ENCODE measurements at places on chromosomes 12 and 14.

- no peak for DNase-seq
Observed at GRCh38 chr14:102323102-102323501, 3.6 kb downstream of the ZNF839 start.

DNA sequence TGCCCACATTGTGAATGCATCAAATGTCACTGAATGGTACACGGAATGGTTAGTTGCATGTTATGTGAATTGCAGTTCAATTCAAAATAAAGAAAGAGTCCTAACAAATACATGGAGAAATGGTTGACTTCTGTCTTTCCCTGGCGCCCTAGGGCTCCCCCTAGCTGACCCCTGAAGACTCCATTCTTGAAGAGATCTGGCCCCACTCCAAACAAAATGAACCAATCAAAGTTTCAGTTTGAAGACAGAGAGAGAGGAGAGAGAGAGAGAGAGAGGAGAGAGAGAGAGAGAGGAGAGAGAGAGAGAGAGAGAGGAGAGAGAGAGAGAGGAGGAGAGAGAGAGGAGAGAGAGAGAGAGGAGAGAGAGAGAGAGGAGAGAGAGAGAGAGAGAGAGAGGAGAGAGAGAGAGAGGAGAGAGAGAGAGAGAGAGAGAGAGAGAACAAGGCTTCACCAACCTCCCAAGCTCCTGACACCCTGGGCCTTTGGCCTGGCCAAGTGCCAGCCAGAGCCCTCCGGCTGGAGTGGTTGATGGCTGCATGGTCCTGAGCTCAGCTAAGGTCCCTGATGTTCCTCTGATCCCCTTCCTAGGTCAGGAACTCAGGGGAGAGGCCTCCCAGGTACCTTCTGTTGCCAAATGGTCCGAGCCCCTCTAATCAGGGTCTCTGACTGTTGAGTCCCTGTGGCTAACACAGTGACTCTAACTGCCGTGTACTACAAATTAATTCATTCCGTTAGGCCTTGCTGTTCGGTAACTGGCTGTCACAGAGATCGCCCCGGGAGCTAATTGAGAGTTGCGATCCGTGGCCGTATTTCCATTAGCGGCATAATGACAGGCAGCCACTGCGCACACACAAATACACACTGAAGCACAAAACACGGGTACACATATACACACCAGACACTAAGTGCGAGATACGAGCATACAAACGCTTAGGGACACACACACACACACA, 188.8 kb downstream of the ESRRB start:
- DNase-seq, result no peak

DNA sequence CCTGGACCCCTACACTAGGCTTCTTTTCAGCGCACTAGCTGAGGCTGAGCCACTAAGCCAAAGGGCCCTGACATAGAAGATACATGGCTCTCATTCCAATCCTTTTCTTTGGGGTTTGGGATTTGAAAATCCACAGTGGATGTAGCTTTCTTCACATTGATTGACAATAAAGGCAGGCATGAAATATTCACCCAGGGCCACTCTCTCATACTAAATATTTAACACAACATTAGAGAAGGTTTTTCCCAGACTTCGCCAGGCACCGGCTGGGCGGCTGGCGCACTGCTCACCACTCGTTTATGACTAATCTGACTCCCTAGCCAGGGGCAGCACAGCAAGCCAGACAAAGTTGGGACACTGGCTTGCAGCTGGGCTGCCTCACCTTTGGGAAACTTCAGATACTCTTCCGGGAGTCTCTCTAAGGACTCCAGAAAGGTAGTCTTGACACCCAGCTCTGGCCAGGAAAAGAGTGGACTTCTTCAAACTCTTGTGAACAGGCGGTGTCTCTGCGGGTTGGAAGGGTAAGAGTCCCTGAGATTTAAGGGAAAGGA, 699 bp upstream of the HOXC11 start:
- no peak for DNase-seq

DNA sequence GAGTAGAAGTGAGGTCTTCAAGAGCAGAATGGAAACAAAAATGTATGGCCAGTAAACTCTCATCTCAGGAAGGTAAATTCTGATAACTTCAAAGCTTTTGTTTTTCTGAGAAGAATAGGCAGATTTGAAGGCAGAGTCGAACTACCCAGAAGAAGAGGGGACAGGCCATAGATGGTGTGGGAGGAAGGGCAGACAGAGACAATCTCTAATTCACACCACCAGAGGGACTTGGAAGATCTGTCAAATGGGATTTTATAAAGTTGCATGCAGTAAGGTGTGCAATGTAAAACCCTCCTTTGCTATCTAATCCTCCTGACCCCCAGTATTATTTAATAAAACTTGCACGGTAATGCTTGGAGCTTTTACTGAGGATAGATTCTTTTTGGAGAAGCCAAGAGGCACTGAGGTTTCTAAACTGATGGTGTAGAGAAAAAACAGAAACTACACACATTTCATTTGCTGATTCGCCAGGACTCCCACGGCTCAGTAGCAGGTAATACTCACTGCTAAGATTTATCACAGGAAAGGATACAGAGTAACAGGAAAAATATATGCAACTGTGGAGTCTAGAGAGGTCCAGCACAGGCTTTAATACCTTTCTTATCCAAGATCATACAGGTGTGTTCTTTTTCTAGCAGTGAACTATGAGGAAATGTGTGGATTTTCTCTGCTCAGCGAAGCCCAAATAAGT, 18.3 kb downstream of the SLC38A2 start:
- no peak for DNase-seq

Measured in stimulated activated CD4-positive, alpha-beta T cell treated with anti-CD3 and anti-CD28 coated beads, Interleukin-1b, Interleukin-23, amount 100 ng/mL, for 4 hours (primary cell).